ENCODE measurements at places on chromosomes 2 and 18.

- DNase-seq: no peak
Observed at GRCh38 chr2:112712465-112712864, 8.4 kb upstream of the NT5DC4 start.

DNA sequence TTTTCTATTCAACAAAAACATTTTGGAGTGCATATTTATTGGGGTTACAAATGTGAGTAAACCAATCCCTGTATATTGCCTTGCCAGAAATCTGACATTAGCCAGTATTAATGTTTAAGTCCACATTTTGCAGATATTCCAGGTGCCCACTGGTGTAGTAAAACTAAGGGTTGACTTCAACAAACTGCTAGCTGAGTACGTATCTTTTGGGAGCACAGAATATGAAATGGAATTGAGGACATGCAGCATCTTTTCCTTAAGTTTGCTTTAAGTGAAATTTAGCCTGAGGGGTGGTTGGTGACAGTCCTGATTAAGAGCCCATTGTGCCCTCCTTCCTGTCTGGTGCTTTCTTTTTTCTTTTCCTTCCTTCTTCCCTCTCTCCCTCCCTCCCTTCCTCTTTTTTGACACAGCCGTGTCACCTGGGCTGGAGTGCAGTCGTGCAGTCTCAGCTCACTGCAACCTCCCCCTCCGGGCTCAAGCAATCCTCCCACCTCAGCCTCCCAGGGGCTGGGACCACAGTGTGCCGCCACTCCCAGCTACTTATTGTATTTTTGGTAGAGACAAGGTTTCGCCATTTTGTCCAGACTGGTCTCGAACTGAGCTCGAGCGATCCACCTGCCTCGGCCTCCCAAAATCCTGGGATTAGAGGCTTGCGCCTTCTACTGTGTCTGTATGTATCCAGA lies 1.6 kb downstream of the NUP35 start:
- no peak for DNase-seq

DNA sequence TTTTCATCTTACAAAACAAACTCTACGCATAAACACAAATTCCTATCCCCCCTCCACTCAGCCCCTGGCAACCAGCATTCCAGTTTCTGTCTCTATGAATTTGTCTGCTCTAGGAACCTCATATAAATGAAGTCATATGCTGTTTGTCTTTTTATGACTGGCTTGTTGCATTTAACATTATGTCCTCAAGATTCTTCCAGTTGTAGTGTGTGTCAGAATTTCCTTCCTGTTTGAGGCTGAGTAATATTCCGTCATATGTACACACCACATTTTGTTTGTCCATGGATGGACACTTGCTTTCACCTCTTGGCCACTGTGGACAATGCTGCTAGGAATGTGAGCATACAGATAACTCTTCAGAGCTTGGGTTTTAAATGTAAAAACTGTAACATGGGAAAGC lies 272.1 kb downstream of the GBX2 start:
- no peak for DNase-seq

GRCh38 chr2:62642429-62643099 lies 62.9 kb upstream of the EHBP1 start:
- DNase-seq: no peak

DNA sequence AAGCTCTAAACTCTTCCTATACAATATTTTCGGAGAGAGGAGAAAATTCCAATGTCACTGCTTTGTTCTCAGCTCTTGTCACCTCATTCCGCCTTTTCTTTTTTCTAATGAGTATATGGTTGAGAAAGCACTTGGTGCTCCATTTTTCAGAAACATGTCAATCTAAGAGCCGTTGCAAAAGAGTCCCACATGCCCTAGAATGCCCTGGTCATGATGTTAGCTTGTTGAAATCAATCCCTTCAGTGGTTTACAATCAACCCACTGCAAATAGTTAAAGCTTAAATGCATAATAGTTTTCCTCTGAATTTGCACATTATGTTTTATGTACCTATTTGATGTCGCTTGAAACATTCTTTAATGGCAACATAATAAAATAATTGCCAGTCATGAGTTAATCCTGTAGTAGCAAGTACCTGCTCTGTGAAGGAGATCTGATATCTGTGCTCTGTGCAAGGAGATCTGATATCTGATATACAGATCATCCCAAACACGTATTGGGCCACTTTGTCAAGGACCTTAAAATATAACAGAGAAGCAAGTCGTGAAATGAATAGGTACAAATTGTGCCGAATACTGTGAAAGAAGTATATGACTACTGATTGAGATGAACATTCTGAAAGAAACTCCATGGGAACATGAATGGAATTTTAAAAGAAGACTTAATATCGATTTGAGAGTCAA lies 1633.5 kb downstream of the SUCLG1 start:
- no peak for DNase-seq

DNA sequence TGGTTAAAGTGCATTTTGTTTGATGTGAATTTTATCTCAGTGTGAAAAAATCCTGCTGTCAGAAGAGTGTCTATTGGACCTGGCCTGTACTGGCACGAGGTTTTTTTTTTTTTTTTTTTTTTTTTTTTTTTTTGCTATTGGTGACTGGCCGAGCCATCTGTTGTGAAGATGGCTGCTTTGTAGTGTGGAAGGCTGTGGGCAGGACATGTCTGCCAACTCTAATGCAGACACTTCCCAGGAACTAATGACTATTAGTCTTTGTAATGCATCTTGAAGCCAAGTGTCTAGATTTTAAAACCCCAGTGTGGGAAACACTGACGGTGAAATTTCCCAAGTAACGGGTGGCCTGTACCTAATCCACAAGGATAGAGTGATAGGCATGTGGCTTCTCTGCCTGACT lies 34.3 kb downstream of the ZAP70 start:
- DNase-seq: no peak

DNA sequence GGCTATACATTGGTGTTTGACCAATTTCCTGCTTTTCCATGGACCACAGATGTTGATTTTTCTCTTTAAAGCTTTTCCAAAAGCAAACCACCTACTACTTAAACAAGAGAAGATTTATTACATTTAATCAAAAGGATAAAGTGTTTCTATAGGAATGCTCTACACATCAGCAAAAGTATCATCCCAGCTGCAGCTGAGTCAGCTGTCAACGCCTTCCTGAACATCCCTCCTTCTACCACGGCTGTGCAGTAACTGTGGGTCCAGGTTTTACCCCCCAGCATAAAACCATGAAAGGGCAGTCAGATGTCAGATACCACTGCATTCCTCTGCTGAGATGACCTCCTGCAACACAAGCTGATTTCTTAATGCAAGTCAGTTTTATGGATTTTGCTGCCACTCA lies 524.5 kb upstream of the MEX3C start:
- DNase-seq: no peak

DNA sequence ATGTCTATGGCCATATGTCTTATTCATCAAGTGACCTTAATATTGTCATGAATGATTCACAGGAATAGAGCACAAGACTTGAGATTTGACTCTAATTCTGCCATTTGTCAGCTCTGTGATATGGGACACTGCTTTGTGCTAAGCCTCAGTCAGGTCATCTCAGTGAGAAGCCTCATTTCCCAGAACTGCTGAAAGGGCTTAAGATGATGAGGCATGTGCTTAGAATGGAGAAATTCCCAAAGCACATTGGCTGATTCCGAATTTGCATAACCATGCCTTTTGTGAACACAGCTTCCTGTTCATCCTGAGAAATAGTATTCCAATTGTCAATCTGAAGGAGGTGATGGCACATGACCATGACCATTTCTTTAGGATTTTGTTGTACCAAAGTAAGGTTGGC lies 218.1 kb downstream of the ALK start:
- no peak for DNase-seq

GRCh38 chr2:217710211-217710765 lies 292.5 kb downstream of the TNS1 start:
- DNase-seq: no peak

DNA sequence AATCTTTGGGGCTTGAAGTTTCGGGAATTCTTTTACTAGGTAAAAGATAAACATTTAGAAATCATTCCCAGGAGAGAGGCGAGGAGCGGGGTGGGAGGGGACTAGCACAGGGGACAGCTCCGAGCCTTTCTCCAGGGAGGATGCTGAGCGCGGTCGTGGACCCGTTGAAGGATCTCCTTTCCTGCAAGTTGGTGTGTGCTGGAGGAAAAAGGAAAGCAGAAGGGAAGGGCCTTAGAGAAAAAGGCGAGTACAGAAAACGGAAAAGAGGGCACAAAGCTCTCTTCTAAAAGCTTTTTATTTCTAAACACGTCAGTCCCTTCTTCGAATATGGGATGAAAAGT lies 640 bp downstream of the SLC39A6 start:
- DNase-seq: peak; percentile 69

GRCh38 chr2:238985931-238986446 lies 138.1 kb downstream of the TWIST2 start:
- no peak for DNase-seq

- DNase-seq: no peak
Observed at GRCh38 chr2:20213651-20214565, 11.0 kb downstream of the SDC1 start.

GRCh38 chr18:32261003-32261402 lies 71.2 kb downstream of the MEP1B start:
- no peak for DNase-seq

DNA sequence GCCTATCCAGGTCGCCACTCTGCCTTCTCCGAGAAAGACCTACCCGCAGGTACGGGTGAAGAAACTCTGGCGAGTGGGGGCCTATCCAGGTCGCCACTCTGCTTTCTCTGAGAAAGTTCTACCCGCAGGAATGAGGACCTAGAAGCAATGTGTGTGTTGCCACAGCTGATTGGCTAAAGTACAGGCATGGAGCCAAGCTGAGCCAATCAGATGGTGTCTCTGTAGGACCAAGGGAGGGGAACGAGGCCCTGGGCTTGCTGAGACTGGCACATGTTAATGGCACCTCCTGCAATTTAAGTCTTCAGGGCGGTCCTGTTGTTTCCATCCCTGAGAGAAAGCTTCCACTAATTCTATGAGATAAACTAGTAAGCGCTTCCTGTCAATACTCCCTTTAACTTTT lies 82.3 kb downstream of the KCTD1 start:
- DNase-seq: no peak

DNA sequence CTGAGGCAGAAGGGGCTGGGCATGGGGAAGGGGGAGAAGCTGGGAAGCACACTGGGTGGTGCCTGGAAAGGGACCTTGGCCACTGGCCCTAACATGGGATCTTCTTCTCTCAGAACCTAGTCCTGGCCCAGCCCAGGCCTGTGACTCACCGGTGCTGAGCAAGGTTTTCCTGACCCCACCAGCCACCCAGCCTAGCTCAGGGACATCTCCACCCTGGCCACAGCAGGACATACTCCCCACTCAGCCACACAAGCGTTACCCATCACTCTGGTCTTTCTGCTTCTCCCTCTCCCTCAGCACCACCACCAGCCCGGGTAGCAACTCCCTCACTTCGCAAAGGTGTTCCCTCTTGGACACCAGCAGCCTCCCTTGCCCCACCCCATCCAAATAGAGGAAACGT lies 22.8 kb downstream of the TNS1 start:
- DNase-seq: no peak

GRCh38 chr2:16739778-16740581 lies 74.3 kb upstream of the CYRIA start:
- no peak for DNase-seq

DNA sequence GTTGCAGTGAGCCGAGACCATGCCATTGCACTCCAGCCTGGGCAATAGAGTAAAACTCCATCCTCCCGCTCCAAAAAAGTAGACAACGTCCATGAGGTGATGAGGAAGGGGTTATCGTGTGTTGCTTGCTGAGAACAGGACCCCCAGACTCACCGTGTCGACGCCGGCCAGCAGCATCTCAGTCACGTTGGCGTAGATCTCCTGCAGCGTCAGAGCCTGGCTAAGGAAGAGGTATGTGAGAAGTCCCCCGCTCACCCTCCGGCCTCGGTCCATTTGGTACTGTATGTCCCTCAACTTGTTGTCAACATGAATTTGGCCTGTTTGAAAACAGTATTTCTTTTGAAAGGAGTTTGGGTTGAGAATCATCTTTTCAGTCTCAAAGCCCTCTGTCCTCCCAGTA lies 20.9 kb downstream of the CYP27C1 start:
- DNase-seq: no peak

DNA sequence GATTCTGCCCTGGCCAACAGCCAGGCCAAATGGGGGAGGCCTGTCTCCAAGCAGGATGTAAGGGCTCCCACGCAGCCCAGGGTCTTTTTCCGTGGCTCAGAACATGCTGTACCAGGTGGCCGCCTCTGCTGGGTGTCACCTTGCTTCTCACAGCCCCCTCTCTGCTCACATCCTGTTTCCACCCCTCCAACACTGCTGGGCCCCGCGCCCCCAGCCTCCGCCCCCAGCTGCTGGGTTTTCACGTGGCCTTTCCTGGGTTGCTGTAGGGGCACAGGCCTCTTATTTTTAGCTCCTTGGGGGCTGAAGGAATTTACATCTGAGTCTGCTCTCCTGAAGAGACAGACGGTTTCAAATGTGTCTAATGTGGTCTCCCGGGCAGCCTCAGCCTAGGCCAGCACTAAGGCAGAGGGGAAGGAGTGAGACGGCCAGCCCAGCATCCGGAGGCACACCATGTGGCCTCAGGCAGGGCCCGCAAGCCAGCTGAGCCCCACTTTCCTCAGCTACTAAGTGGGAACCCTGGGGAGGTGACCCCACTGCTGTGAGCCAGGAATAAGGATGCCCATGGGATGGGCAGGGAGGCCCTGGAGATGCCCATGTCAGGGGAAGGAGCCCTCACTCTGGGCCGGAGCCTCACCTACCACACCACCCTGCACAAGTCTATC lies 18.7 kb upstream of the DUSP2 start:
- peak; percentile 88 for DNase-seq

DNA sequence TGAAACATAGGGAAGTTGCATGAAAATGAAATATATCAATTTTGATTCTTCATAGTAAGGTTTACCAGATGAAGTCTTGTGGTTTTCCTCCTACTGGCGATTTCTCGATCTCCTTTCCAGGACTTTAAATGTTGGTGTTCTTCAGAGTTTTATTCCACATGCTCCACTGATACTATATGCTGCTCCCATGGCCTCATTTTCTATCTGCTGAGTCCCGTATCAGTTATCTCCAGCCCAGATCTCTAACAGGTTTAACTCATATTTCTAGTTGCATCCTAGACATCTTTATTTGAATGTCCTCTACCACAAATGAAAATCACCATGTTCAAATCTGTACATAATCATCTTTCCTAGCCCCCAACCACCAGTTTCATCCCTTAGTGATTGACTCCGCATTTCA lies 71.8 kb downstream of the COX7A2L start:
- no peak for DNase-seq

Measured in activated CD4-positive, alpha-beta T cell treated with anti-CD3 and anti-CD28 coated beads, Interleukin-2, amount 10 ng/mL, durations not matched to agents 24 days and 14 days (primary cell).